ENCODE measurements at places on chromosomes 3 and 15.

- DNase-seq: no peak
Measured at GRCh38 chr3:58469096-58469495, 22.8 kb upstream of the KCTD6 start.

DNA sequence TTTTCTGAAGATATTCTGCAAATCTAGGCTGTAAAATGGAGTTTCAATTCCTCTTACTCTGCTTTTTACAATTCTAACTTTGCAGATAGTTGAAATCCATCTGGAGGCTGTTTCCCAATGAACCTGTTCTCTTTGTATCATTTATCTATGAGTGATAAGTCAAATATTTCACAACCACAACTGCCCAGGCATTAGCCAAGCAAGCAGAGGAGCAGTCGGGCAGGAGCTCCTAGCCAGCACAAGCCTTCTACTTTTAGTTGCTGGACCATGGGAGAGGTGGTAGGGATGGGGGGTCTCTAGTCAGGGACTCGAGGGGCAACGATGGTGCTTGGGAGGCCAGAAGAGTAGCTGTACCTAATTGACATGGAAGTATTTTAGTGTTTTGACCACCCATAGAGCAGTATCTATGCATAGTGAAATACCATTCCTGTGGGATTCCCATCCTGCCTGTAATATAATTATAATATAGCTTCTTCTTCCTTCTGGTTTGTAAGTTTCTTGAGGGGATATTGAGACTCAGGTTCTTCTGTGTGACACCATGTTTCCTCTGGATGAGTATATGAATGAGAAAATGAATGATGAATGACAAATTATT lies 353.5 kb upstream of the IL12A start:
- DNase-seq: no peak

GRCh38 chr15:64092864-64093626 lies 593 bp downstream of the CIAO2A start:
- DNase-seq: no peak

DNA sequence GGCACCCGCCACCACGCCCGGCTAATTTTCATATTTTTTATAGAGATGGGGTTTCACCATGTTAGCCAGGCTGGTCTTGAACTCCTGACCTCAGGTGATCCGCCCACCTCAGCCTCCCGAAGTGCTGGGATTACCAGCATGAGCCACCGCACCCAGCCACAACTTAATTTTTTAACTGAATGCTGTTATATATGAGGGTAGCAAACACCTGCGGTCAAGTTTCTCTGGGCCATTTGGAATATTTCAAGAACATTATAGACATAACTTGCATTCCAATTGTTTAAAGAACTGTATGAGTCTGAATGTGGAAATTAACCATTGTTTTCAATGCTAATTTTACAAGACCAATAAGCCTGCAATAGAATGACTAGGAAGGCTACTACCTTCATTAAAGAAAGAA lies 35.7 kb upstream of the GOLGA8B start:
- no peak for DNase-seq

DNA sequence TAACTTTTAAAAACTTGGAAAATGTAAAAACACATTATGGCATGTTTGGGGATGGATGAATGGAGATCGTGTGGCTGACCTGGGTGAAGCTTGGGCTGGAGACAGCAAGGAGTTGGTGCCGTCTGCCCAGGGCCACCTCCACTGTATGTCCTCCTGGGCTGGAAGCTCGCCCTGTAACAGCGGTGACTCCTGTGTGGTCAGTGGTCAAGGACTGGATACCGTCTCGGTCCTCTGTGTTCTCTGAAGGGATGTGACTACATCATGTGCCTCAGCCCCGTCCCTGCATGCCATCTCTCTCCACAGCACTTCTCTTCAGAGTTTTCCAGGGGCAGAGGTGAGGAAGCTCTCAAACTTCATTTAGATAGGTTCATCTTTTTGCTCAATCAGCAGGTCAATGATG lies 9.5 kb downstream of the LIMD1 start:
- no peak for DNase-seq

DNA sequence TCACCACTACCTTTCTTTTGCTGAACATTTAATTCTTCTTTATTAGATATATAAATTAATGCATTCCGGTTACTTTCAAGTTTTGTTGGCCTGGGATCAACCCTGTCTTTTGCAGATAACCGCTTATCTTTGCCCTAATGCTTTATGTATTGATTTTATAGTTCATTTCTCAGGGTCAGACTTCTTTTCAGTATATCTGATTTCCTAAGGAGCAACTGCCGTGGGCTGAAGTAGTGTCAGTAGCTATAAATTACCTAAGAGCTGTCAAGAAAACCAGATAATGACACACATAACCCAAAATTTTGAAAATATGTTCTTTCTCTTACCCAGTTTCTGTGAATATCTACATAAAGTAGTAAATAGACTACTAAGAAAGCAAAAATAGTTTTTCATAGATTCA lies 38.0 kb downstream of the COL6A5 start:
- DNase-seq: no peak

- DNase-seq: no peak
Measured at GRCh38 chr3:99909714-99910495, 92.2 kb downstream of the CMSS1 start.

GRCh38 chr3:46467562-46467961 lies 2.9 kb upstream of the LTF start:
- no peak for DNase-seq

DNA sequence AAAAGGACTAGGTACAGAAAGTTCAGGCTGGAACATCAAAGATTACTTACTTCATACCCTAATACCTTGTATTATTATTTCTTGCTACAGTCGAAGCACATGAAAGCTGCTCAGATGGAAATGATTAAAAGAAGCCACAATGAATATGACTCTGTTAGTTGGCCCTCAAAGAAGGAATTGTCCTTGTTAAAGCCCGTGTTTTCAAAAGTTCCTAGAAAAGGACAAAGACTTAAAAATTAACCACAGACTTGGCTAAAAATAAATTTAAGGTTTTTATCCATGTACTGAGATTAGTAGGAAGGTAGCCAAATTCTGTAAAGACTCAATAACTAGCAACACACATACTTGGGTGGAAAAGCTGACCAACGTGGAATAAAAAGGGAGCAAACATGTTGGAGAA lies 251.0 kb upstream of the RARB start:
- DNase-seq: no peak

DNA sequence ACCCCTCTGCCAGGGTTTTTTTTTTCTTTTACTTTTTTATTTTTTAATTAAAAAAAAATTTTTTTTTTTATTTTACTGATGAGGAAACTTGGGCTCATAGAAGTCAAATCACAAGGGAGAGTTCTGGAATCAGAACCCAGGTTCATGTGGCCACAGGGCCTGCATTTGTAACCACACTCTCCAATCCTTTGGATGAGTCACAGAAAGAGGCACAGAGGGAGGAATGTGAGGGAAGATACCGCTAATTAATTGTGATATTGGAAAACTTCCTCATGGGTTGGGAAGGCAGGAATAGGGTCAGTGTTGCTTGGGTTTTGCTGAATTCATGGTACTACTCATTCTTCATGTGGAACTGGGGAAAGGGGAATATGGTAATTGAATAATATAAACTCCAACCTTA lies 132.9 kb upstream of the SLC6A11 start:
- DNase-seq: no peak

DNA sequence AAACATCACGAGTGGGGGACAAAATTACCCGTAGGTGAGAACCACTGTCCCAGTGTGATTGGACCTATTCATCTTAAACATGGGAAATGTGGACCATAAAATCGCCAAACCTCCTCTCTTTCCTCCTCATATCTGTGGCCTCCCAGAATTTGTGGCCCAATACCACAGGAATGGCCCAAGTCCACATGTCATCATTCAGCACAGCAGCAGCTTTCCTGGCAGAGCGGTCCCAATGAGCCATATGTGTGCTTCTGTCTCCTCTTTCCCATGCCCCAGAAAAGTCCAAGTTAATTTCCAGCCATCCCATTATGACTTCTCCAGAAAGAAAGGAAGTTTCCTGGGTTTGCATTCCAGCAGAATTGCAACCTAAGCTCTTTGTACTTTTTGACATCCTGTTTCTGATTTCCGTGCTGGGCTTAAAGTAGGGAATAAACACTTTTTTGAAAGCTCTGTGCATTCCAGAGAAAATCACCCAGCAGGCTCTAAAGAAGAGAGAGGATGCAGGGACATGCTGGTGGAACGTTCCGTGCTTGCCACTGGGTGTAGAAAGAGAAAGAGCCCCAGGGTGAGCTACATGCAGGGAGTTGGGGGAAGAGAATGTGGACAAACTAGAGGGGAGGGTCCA lies 259.4 kb upstream of the PROK2 start:
- no peak for DNase-seq

GRCh38 chr3:38717355-38718240 lies 68.1 kb upstream of the SCN5A start:
- no peak for DNase-seq

DNA sequence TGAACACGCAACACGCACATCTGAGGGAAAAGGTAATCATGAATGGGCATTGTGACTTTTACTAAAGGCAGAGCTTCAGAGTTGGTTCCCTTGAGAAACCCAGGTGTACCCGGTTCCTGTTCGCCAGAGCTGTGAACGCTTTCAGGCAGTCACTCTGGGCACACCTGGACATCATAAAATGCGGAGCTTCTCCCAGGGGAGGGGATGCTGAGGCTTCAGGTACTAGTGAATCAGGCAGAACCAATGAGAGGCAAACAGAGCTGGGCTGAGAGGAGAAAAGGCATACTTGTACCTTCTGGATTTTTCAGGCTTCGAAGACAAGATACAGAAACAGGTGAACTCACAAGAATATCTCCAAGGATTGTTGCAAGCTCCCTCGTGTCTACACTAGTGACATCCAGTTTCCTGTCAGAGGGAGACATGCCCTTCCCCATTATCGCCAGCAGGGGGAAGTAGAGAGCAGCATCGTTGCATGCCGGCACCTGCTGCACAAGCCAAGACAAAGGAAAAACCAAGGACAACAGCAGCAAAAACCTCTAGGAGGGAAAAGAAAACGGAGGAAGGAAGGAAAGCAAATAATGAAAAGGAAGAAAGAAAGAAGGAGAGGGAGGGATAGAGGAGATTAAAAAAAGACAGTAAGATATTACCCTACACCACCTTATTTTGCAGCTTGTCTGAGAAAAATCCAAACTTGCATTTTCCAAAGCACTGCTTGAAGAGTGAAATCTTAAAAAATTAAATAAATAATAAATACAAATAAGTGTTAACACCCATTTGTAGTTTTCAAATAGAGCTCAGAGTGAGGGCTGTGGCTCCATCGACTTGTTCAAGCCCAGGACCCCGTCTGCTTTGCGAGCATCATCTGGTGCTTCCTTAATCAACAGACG lies 2.0 kb downstream of the AHSG start:
- DNase-seq: peak; percentile 39

- DNase-seq: no peak
Measured at GRCh38 chr3:64143409-64144130, 81.7 kb downstream of the PRICKLE2 start.

GRCh38 chr3:36606871-36607765 lies 157.2 kb downstream of the DCLK3 start:
- no peak for DNase-seq

DNA sequence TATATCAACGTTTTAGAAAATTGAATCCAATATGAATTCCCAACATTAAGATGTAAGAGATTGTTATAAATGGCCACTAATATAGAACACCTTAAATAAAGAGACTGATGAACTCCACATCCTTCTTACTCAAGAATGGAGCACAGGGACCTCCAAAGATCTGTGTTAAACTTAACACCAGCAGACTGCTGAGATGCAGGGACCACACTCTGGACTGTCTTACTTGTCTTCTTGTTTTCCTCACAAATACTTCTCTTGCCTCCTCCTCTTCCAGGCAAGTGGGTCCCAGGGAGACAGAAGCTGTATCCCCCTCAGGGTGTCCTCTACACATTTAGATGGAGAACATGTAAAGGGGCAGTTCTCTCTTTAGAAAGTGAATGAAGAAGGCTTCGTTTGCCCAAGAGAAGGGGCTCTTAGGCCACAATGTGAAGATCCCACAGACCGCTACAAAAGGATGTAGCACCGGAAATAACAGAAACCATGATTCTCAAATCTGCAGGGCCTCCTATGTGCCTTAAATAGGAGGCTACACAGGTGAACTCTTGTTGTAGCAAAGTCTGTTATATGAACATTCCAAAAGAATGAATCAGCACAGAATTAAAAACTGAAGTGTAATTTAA lies 52.2 kb downstream of the SATB1 start:
- no peak for DNase-seq

GRCh38 chr3:4587838-4588105 lies 94.6 kb downstream of the ITPR1 start:
- DNase-seq: no peak

- DNase-seq: no peak
Measured at GRCh38 chr3:196988241-196989029, 19.8 kb upstream of the PIGZ start.

DNA sequence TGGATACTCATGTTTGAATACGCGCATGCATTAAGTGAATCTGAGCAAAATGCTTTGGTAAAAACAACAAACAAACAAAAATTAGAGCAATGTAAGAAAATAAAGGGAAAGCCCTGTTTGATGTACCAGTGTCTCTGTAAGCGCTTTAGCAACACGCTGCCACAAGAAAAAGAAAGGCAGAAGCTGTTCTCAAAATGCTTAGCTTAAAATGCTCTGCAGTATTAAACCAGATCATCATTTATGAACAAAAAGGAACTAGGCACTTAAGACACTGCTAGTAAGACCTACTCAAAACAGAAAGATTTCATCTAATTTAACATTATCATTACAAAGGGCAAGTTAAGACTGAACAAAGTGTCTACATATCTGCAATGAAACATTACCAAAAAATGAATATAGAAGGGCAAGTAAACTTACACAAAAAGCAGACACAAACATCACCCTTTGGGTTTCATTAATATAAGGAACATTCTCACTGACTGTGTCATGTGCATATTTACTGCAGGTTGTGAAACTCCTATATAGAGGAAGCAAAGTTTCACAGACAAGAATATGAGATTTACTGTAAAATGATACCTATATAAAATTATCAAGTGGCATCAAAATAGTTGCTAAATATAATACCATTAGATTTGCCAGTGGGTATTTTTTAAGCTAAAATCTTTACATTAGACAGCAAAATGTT lies 102.1 kb downstream of the FBXL22 start:
- DNase-seq: no peak

DNA sequence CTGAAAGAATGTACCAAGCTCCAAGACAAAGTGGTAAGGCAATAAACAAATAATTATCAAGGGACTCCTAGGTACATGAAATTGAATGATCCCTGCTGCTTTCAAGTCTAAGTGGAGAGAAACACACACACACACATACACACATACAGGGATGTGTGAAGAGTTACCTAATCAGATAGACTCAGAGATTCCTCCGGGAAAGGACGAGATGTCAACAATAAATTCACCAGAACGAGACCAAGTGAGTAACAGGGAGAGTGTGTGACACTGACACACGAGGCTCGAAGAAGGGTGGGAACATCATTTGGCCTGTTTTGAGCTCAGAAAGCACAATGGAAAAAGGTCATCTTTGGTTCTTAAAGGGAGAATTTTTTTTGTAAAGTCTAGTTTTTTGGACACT lies 13.4 kb downstream of the LRIG1 start:
- DNase-seq: no peak

DNA sequence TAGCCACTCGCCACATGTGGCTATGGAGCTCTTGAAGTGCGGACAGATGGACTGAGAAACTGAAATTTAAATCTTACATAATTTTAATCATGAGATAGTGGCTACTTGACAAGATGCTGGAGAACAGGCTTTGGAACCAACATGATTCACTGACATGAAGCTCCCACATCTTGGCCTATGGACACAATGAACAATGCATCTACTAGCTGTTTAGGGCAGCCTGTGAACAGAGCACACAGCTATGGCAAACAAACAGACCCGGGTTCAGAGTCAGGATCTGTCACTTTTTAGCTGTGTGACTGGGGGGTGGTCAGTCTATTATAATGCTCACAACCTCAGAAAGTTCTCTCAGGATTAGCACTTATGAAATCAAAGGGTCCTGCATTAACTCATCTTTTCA lies 616.6 kb downstream of the MAGI1 start:
- no peak for DNase-seq
